CD4-positive, alpha-beta T cell (primary cell): ENCODE measurements at places on chromosomes 1 and 21.

GRCh38 chr21:45259206-45259840 is 28.4 kb downstream of the POFUT2 start:
- DNase-seq: no peak

DNA sequence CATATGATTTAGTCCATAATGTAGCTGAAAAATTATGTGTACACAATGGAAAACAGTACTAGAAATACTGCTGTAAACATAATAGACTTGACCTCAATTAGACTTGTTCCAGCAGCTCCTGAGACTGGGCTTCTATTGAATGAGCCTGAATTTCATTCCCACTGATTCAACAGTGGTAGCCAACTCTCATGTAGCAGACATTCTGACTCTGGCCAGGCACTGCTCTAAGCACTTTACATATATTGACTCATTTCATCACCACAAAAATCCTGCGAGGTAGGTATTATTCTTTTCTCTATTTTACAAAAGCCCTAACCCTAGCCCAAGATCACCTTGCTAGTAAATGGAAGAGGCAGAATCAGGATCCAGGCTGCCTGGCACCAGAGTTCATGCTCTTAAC is 12.8 kb upstream of the CTSS start:
- DNase-seq: no peak

DNA sequence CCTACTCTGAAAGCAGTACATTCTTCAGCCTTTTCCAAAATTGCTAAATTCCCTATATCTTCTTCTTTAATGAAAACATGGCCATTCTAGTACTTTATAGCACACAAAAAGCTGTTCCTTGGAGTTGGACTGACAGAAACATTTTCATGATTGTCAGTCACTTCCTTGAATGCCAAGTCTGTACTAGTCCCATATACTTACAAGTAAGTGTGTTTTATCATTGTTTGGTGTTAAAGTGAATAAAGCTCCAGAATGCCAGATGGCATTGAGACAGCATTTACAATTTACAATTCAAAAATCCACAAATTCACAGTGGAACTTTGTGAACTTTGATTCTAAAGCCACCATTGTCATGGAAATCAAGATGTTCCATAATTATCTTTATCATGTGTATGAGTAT is 36.5 kb downstream of the KCNK2 start:
- no peak for DNase-seq

GRCh38 chr1:7187112-7187493 is 401.8 kb downstream of the CAMTA1 start:
- DNase-seq: no peak

DNA sequence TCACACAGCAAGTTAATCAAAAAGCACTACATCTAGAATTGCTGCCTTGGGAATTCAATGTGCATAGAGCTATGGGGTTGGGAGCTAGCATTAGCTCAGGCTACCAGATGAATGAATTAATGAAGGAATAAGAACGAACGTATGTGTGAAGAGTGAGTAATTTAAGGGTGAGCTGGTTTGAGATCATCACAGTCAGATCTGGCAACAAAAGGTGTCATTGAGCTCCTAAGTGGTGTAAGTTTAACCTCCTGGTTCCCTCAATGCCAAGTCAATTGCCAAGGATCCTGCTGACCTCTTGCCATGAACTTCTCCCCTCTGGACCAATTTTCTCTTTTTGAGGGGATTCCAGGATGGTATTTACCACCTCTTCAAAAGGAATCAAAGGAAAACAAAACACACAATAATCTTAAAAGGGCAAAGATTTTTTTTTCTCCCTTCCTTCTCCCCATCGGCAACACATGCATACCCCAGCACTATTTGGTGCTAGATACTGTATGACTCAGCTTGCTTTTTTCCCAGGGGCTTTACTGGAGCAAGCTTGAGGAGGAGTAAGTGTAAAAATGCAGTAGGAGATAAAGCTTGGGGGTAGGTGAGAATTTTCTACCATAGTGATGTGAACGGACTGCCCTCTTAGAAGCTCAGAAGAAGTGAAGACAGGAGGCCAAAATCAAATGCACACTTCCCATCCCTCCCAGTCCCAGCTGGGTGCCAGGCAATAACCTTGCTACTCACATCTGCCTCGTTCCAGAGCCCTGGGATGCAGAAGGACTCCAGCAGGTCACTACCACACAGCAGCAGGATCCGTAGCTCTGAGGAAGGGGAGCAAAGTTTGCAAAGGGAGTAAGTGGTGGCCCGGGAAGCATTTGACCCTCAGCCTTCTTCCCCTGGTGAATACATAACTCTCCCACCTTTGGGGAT is 92.0 kb downstream of the LAMC2 start:
- no peak for DNase-seq

DNA sequence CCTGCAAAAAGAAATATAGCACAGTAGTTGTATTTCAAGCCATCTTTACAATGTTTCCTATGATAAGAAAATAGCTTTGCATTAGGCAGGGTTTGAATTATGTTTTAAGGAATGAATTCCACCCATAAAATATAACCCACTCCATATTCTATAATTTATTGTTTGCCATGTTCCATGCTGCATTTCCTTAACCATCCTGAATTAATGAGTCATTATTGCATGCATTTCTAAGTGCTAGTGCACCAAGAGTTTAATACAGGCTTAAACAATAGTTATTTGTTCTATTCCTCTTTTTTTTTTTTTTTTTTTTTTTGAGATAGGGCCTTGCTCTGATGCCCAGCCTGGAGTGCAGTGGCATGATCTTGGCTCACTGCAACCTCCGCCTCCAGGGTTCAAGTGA is 45.2 kb downstream of the MIGA1 start:
- DNase-seq: no peak

GRCh38 chr1:62274496-62275485 is 44.4 kb downstream of the KANK4 start:
- DNase-seq: no peak
